Stimulated activated CD4-positive, alpha-beta T cell treated with anti-CD3 and anti-CD28 coated beads, Interleukin-1b, Interleukin-23, amount 100 ng/mL, for 4 hours (primary cell): ENCODE measurements at places on chromosomes 11 and 22.

- no peak for DNase-seq
Observed at GRCh38 chr22:45709866-45710265, 38.2 kb downstream of the ATXN10 start.

- no peak for DNase-seq
Observed at GRCh38 chr11:62004473-62004872, 37.0 kb upstream of the FTH1 start.

- DNase-seq, result no peak
Observed at GRCh38 chr11:75437966-75438659, 5.1 kb upstream of the KLHL35 start.

DNA sequence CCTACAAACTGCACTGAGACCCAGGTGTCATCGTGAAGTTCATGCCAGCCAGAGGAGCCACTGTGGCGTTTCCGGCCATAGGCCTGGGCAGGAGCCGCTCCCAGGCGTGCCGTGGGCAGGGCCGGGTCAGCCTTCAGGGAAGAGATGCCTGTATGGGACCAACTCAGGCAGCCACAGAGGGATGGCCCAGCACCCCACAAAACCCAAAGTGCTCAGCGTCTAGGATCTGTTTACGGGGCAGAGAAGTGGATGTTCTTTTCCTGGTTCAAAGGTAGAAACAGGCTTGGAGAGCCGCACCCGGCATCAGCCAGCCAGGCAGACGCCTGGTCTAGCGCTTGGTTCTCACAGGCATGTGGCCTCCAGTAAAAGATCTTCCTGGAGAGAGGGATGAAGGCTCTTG lies 8.4 kb upstream of the BID start:
- no peak for DNase-seq

- no peak for DNase-seq
Observed at GRCh38 chr11:75782540-75783263, 14.1 kb downstream of the DGAT2 start.

- DNase-seq, result no peak
Observed at GRCh38 chr11:134345237-134345550, 13.4 kb downstream of the GLB1L2 start.
